NCI-H345 (cell line): ENCODE measurements at places on chromosomes 4 and X.

- DNase-seq: no peak
These were observed 81.6 kb upstream of the MID1 start for GRCh38 chrX:10702031-10702430.

DNA sequence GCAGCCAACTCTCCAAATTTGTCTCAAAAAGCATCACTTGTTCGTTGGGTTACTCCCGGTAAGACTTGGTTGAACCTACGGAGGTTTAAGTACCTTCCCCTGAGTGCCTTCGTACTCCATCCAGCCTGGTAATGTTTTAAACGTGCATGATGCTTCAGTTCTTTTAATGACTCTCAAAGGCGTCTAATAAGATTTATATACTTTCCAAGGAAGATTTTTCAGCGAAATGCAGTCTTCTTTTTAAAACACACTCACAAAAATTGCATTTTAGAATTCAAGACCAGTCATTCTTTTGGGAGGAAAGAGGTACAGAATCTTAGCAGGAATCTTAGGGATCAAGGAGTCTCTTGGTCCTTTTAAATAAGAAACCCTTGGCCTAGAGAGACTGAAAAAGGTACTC is 430 bp upstream of the TRPC3 start:
- DNase-seq: no peak

DNA sequence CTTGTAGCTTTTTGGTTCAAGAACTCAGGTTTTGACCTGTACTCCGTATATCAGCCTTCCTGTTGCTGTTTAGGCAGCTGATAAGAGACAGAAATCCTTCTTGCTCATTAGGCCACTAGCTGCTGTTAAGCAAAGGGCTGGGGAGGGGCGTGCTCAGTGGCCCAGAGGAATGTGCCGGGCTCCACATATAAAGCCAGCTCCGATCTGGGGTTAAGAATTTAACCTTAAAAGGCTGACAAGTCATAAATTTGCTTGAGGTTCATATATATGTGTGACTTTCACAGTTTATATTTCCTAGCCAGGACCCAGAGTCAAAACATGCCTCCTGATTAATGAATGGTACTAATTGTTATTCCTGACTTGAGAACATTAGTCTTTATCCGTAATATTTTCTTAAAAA is 15.3 kb downstream of the GPC3 start:
- no peak for DNase-seq

GRCh38 chrX:152405561-152405960 is 45.6 kb downstream of the GABRA3 start:
- DNase-seq: no peak

GRCh38 chrX:153547195-153547594 is 29.8 kb downstream of the ATP2B3 start:
- DNase-seq: no peak
